WTC11 (cell line): ENCODE measurements at places on chromosomes 12 and 14.

- DNase-seq: no peak
Measured at GRCh38 chr12:80830533-80831088, 107.1 kb downstream of the LIN7A start.

DNA sequence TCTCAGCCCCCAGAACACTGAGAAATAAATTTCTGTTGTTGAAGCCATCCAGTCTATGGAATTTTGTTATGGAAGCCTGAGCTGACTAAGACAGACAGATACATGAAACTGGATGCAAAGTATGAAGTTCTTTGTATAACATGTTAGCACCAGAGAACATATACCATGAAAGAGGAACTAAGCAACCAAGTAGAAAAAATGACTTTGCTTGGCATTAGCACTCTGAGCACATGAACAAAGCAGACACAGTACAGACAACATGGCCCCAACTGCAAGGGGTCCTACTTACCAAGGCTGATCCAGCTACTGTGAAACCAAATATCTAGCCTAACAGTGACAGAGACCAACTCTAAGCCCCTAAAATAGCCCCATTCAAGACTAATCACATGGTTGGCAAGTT is 13.8 kb downstream of the EXOC5 start:
- DNase-seq: no peak

DNA sequence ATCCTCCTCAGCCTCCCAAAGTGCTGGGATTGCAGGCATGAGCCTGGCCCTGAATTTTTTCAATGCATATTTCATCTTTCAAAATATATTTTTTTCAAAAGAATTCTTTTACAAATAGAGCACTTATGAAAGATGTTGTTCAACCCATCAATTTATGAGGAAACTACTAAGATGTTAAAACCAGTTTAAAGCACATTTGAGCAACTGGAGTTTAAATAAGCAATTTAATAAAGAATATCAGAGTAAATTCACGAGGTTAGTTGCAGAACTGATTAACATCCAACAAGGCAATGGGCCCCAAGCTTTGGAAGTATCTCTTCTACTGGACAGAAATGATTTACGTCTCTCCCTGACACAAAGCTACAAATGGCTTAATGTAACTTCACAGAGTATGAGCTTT is 23.3 kb downstream of the GLT1D1 start:
- DNase-seq: no peak

- no peak for DNase-seq
Measured at GRCh38 chr12:65918021-65918420, 93.7 kb downstream of the HMGA2 start.

- DNase-seq: peak; percentile 81
Measured at GRCh38 chr14:103126873-103127304, 3.6 kb downstream of the TNFAIP2 start.

GRCh38 chr12:88398031-88398430 is 182.2 kb downstream of the KITLG start:
- no peak for DNase-seq

DNA sequence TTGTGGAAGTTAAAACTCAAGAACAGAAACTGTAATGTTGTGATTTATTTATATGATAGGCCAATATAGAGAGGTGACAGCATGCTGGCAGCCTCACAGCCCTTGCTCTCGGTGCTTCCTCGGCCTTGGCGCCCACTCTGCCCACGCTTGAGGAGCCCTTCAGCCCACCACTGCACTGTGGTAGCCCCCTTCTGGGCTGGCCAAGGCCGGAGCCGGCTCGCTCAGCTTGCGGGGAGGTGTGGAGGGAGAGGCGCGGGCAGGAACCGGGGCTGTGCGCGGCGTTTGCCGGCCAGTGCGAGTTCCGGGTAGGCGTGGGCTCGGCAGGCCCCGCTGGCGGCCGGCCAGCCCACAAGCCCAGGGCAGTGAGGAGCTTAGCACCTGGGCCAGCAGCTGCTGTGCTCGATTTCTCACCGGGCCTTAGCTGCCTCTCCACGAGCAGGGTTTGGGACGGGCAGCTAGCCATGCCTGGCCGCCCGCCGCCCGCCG is 65.8 kb upstream of the SLC8A3 start:
- DNase-seq: peak; percentile 46

GRCh38 chr14:105197211-105197641 is 16.1 kb upstream of the NUDT14 start:
- DNase-seq: no peak

- no peak for DNase-seq
Measured at GRCh38 chr12:114293571-114294302, 112.2 kb downstream of the TBX5 start.

- no peak for DNase-seq
Measured at GRCh38 chr12:88518863-88519403, 61.3 kb downstream of the KITLG start.

GRCh38 chr12:111819191-111820158 is 22.6 kb upstream of the MAPKAPK5 start:
- no peak for DNase-seq

GRCh38 chr12:16857456-16857923 is 251.5 kb upstream of the LMO3 start:
- no peak for DNase-seq

DNA sequence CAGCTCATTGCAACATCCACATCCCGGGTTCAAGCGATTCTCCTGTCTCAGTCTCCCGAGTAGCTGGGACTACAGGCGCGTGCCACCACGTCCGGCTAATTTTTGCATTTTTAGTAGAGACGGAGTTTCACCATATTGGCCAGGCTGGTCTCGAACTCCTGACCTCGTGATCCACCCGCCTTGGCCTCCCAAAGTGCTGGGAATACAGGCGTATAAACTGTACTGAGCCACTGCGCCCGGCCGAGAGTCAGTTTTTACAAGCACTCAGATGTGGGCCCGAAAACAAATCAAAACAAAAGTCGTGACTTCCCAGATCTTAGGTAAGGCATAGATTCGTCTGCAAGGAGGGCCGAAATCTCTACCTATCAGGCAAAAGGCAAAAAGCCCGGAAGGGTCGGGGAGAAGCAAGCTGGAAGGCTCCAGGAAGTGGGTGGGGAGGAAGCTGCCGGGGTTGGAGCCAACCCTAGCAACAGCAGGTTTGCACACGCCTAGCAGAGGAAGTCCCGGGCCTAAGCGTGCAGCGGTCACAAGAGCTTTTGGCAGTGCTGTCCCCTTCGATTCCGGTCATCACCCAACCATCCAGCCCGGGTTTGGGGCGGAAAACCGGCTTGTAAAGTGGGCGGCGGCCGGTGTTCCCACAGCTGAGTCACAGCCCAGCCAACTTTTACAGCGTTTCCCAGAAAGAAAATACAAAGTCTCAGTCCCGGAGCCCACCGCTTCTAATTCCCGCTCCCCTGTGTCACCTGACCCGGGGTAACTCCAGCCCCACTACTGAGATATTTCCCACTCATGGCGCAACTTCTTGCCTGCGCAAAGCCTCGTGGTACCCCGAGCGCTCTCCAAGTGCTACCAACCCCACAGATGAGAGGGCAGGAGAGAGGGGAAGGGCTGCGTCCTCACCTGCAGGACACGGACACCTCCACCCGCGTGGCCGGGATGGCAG is 583 bp downstream of the CPNE8 start:
- DNase-seq: peak; percentile 65
